NCI-H1417 treated with DMSO at 0.1 percent for 48 hours (cell line): ENCODE measurements at places on chromosomes 3 and 15.

- DNase-seq: no peak
Measured at GRCh38 chr3:13083898-13084297, 10.7 kb upstream of the IQSEC1 start.

GRCh38 chr3:150238048-150238802 is 169.9 kb upstream of the TSC22D2 start:
- DNase-seq: no peak

GRCh38 chr3:49013738-49014660 is 4.4 kb downstream of the DALRD3 start:
- DNase-seq: no peak

GRCh38 chr15:35054380-35054779 is 30.7 kb downstream of the NANOGP8 start:
- no peak for DNase-seq

DNA sequence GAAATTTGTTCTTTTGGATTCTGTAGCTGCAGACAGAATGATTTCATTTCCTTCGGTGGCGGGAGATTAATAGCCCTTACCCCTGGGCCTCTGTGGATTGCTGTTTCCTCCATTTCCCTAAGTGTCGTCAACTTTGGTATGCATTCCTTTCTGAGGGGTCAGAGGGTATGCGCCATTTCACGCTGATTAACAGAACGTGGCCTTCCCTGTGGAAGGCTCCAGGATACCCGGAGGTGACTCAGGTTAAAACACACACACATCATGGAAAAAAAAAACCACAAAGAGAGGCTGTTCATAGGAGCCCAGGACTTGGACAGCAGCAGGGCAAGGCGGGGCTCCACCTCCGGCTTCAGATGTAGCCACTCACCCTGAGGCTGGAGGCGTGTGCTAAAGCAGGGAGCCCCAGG is 51.9 kb downstream of the EPHB1 start:
- DNase-seq: no peak

- no peak for DNase-seq
Measured at GRCh38 chr15:90822204-90822955, 46.0 kb upstream of the FURIN start.

GRCh38 chr3:195131176-195131575 is 139.8 kb downstream of the XXYLT1 start:
- no peak for DNase-seq

GRCh38 chr3:145286937-145287336 is 874.0 kb downstream of the PLOD2 start:
- no peak for DNase-seq

GRCh38 chr3:104367000-104367399 is 999.7 kb upstream of the ALCAM start:
- DNase-seq: no peak

- DNase-seq: no peak
Measured at GRCh38 chr15:93020976-93021772, 67.8 kb downstream of the RGMA start.

DNA sequence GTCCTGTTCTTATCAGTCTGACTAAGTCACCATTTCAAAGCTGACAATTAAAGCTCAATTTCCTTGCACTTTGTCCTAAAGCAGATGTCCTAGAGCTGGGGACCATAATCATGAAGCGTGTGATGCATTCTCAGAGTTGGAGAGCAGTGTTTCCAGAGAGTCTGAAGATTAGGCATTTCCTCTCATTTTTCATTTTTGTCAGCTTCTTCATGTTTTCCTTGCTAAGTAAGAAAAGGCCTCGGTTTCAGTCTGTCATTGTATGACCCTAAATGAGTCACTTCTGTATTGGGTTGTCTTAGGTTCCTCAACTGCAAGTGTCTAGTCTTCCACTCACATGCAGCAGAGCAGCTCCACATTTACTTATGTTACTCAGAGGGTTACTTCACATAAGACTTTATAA is 257.2 kb upstream of the TPRG1 start:
- DNase-seq: no peak

DNA sequence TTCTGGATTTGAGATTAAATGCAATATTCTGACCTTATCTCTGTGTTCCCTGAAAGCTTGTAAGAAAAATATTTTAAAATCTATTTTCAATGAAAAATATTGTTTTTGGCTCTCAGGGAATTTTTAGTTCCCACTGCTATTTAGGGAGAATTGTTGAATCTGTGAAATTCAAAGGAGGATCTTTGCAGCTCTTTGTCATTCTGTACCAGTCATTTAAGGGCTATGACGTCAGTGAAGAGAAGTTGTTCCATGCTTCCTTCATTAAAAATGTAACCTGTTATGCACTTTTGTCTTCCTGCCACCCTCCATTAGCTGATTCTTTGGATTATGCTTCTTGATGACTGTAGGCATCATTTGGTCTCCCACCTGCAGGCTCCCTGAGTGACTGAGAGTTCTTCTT is 427.8 kb upstream of the C2CD4B start:
- DNase-seq: no peak

DNA sequence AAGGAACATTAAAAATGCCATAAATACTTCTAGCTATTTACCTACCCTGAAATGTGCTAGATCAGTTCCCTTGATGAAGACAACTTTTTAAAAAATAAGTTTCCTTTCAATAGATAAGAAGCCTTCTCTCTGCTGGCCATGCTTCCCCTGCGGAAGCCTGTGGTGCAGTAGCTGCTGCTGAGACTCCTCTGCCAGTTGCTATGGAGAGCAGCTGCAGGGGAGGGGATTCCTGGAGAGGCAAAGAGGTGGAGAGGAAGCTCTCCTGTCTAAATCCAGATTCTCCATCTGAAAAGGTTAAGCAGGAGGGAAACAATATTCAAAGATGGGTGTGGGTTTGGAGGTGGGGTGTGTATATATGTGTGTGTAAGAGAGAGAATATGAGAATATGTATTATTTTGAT is 69.8 kb upstream of the BFSP2 start:
- DNase-seq: no peak

GRCh38 chr3:7015683-7016440 is 154.9 kb downstream of the GRM7 start:
- DNase-seq: no peak

DNA sequence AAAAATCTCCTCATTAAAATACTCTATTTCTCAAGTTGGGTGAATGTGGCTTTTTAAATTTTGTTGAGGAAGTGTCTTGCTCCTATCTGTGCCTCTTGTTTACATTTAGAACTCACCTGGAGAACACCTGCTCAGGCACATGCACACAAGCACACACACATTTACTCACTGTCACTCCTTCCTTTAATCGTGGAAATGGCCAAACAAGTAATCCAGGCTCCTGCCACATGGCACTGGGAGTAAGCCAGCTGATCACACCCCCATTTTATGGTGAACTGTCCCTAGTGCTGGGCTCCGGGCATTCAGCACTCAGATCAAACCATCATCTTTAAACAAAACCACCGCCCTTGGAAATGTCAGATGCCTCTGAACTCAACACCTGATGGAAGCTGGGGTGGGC is 204.7 kb upstream of the BHLHE40 start:
- DNase-seq: no peak

GRCh38 chr15:34258151-34258550 is 33.3 kb downstream of the EMC4 start:
- no peak for DNase-seq

DNA sequence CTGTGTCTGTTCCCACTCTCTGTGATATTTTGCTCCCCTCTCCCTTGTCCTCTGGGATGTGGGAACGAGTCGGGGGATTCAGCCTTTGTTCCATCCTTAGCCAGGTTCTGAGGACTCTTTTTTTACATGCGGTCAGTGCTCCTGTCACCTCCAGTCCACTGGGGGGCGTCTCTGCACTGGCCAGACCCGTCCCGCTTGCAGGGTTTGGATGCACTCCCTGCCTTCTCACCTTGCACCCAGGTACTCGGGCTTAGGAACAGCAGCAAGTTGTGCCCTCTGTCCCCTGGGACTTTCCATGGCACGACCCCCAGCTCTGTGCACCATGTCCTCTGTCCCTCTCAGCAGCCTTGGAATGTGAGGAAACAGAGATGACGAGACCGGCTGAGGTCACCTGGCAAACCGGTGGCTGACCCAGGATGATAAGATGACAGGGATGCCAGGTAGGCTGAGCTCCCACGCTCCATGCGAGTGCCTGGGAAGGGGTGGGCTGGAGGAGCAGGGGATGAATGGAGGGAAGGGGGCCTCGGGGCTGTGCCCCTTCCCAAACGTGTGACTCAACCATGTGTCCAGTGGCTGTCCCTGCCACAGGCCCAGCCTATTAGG is 27.3 kb upstream of the FGD5 start:
- DNase-seq: no peak

DNA sequence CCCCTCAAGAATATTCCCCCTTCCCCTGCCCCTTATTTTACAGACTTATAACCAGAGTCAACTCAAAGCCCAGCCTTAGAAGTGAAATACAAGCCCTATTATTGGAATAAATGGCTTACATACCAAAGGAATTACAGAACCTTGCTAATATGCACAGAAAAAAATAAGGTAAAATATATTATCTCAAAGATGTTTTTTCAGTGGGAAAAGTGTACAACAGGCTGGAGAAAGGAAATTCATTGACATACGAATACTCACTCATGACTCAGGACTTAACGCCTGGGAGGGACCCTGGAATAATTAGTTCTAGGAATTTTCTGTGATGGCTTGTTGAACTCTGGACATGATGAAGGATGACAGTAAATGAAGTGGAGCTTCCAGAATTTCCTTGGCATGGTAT is 27.0 kb downstream of the ARL14 start:
- DNase-seq: no peak

GRCh38 chr3:128753715-128754114 is 27.7 kb downstream of the RAB7A start:
- no peak for DNase-seq

DNA sequence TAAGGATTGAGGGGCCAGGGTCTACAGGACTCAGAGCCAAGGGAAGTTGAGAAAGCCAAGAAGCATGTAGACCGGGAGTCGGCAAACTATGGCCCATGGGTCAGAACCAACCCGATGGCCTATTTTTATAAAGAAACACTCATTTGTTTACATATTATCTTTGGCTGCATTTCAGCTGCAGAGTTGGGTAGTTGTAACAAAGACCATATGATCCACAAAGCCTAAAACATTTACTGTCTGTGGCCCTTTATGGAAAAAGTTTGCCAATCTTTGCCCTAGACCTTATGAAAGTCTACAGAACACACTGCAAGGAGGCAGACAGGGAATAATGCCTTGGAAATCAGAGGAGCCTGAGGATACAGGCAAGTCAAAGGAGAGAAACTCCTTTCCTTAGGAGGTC is 63.2 kb upstream of the MNS1 start:
- DNase-seq: no peak

DNA sequence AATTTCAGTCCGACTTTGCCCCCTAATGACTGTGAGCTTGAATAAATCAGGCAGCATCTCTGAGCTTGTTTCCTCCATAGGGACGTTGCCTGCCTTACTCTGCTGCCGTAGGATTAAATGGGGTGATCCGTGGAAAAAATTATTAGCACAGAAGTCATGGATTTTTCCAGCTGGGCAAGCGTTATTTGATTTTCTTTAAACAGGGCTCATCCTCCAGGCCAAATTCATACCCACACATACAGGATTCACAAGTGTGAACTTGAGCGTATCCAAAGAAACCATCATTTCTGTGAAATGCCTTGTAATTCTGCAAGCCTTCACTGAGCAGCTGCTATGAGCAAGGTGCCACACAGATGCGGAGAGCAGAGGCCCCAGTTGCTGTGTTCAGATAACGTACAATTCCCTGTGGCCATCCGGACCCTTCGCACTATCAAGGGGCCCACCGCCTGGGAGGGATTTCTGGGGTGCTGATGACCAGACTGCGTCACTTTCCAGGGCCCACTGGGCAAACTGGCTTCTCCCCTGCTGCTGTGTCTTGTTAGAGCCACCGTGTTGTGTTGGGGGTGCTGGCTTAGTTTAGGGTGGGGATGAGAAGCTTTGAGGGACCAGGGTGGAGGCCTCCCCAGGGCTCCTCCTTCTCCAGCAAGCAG is 61.4 kb downstream of the MGLL start:
- no peak for DNase-seq

DNA sequence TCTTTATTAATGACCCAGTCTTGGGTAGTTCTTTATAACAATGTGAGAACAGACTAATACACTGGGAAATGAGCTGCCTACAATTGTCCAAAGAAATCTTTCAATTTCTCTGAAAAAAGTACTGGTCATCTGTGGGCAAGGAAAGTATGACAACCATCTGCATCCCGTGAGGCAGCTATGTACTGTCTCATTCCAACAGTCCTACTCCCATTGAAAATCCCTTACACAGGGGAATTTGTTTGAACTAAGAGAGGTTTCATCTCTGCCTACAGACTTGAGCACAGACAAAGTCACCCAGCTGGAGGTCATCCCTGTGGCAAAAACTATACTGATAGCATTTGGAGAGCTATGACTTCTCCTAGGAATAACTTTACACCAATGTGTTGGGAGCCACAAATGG is 27.1 kb downstream of the SHC4 start:
- no peak for DNase-seq

GRCh38 chr15:55685286-55685685 is 57.7 kb downstream of the PRTG start:
- DNase-seq: no peak

DNA sequence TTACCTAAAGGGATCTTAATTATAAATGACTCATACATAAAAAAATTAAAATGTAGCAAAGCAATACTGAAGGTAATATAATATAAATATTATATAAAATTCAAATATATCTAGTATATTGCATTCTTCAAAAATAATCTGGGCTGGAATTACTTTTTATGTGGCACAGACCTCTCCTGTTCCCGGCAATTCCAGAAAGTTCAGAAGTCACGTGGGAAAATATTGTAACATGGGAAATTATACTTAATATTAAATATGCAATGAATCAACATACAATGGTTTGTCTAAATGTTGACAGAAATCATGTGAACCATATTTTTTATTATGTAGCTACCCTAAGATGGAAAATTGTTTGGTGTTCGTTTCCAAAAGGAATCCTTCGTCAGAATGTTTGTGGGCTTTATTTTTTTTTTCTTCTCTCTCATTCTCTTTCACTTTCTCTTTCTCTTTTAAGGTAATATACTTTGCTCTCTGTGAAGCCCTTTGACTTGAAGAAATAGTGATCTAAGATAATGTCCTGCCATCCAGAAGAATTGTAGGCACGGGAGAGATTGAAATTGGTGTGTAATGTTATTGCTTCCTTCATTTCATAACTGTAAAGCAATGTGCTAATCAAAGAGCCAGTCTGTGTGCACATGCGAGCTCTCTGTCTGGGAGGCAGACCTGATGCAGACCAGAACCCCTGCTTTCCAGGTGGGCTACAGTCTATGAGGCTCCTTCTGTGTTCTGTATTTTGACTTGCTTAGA is 559.4 kb downstream of the NR2F2 start:
- no peak for DNase-seq
